ENCODE measurements at places on chromosomes 2 and 18.

DNA sequence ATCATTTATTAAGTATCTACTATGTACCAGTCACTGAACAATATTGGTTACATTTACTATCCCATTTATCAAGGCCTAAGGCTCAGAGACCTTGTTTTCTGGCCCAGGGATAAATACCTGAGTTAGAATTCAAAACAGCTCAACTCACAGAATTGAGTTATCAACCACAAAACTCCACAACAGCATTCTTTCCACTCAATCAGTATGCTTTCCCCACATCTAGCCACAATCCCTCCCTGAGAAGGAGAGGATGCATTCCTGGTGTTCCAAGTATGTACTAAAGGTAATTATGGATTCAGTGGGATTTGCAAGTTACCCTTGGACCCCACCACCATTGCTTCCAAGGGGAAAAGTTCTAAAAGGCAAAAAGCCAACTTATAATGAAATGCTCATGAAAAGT lies 104.2 kb upstream of the PID1 start:
- DNase-seq = no peak

- DNase-seq = no peak
Observed at GRCh38 chr2:233901367-233901766, 15.8 kb upstream of the TRPM8 start.

DNA sequence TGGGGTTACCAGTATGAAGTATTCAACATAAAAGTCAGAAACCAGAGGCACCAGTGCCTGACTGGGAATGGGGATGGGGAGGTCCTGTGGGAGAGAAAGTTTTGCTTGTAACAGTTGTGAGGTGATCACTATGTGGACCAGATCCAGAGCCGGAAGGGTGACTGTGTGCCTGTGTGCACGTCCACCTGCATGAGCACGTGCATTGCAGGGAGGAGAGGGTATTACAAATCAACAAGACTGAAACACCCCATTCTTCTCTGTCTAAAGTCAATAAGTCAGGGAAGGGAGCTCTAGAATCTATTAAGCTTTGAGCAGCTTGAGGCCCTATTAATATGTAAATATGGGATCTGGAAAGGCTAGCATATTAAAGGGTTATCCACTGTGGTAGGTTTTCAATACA lies 241.0 kb upstream of the ACVR2A start:
- no peak for DNase-seq

DNA sequence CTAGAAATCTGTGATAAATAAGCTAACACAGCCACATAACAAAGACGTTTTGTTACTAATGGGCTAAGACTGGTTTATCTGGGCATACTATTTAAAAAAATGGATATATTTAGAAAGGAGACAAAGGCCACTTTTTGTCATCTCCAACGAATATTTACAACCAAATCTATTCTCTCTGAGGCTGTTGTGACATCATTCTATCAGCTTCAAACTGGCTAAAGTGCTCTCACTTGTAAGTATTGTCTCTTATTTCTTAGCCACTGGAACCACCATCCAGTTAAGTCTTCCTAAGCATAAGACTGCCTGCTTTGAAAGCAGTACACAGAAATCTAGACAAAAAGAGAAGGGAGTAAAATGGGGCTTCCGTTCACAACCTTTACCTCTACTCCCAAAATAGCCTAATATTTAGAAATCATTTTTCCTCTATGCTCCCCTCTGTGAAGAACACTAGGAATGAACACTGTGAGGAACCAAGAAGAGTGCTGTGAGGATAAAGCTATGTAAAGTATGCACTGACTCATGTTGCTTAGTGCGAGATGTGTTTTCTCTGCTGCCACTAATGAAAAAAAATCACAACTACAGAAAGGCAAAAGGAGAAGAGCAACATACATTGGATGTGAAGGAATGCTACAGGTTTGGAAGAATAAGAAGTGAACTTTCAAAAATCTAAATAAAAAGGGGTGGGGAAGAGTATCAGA lies 264.1 kb downstream of the EXOC6B start:
- DNase-seq = no peak

GRCh38 chr2:27308359-27308881 lies at the start of gene UCN:
Gene UCN (minus strand): TSS chr2:27308445. CDS start chr2:27307895, 550 bp downstream.
- no peak for DNase-seq

- DNase-seq = no peak
Observed at GRCh38 chr2:3243804-3244203, 133.8 kb downstream of the EIPR1 start.

GRCh38 chr2:225074919-225075681 lies 32.8 kb upstream of the DOCK10 start:
- DNase-seq = no peak

- DNase-seq = no peak
Observed at GRCh38 chr2:172305066-172305465, 122.3 kb upstream of the ITGA6 start.

GRCh38 chr2:165665614-165666013 lies 128.4 kb downstream of the GALNT3 start:
- DNase-seq = no peak

GRCh38 chr2:162994718-162995117 lies 156.2 kb upstream of the KCNH7 start:
- no peak for DNase-seq

DNA sequence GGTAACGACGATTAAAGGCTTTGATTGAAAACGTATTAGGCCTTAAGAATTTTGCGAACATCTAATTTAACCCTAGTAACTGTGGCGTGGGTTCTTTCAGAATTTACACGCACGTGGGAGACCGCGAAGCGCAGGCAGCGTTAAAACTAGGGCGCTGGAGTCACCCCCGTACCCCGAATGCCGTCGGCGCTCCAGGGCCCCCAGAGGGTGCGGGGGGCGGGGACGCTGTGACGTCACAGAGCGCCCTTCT lies 673 bp upstream of the SMCHD1 start:
- no peak for DNase-seq

DNA sequence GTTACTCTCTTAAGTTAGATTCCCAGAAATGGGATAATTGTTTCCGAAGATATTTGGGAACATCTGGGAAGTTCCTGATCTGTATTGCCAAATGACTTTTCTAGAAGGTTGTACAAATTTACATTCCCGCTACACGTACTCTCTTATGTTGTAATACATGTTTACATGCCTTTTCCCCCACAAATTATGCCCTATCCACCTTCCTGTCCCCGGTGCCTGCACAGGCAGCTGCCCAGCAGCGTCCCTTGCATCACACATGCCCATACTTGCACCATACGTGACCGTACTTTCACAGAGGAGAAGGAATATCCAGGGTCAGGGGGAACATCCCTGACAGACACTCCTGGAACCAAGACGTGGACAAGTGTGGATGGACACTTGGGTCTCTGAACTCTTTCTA lies 24.2 kb upstream of the KLF11 start:
- DNase-seq = no peak

DNA sequence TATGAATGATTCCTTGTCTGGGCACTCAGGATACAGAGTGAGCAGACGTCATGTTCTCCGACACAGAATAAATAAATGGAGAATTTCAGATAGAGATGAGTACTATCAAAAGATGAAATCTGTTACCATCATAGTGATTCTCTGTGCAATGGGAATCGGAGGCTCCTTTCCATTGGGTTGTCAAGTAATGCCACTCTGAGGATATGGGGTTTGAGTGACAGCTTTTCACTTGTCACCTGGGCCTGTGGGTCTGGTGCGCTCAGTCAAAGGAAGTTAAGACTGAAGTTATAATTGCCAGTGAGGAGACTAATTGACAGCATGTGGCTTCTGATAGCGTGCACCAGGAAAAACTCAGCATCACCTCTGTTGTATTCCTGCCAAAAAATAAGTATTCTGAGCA lies 387.2 kb downstream of the SOX11 start:
- no peak for DNase-seq

DNA sequence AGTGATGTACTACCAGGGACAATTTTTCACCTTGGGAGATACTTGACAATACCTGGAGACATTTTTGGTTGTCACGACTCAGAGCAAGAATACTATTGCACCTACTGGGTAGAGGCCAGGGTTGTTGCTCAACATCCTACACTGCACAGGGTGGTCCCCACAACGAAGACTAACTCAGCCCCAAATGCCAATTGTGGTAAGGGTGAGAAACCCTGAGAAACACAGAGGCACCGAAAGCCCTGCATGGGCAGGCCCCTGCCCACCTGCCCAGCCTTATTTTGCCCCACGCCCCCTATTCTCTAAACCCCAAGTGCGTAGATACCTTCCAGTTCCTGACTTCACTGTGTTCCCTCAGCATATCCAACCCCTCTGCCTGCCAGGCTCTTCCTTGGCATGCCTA lies 163.1 kb upstream of the PKDCC start:
- DNase-seq = no peak

DNA sequence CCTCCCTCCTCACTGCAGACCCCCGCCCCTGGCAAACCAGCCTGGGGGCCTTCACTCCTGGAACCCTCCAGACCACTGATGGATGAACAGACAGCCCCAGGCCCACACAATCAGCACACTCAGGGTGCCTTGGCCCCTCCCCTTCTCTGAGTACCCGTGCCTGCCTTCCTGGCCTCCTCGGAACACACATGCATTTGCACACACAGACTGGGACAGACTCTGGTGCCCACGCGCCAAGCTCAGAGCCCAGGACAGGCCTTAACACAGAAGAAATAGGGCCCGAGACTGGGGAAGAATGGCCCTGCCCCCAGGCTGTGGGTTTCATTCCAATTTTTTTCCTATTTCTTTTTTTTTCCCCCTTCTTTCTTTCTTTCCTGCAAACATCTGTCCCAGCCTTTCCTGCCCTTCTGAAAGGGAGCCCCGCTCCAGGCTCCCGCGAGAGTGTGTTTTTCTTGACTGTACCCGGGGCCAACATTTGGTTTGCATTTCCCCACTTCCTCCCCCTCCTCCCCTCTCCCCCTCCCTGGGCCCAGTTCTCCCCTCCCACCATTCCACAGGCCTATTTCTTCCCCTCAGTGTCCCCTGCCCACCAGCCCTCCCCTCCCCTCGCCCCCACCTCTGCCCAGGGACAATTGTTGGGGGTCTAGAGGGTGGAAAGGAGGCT lies 618 bp upstream of the TNS1 start:
- no peak for DNase-seq

- DNase-seq = no peak
Observed at GRCh38 chr2:9071032-9071431, 67.5 kb upstream of the MBOAT2 start.

GRCh38 chr18:38297910-38298309 lies 732.3 kb upstream of the CELF4 start:
- no peak for DNase-seq

GRCh38 chr2:11437602-11438001 lies 28.4 kb downstream of the E2F6 start:
- DNase-seq = no peak

DNA sequence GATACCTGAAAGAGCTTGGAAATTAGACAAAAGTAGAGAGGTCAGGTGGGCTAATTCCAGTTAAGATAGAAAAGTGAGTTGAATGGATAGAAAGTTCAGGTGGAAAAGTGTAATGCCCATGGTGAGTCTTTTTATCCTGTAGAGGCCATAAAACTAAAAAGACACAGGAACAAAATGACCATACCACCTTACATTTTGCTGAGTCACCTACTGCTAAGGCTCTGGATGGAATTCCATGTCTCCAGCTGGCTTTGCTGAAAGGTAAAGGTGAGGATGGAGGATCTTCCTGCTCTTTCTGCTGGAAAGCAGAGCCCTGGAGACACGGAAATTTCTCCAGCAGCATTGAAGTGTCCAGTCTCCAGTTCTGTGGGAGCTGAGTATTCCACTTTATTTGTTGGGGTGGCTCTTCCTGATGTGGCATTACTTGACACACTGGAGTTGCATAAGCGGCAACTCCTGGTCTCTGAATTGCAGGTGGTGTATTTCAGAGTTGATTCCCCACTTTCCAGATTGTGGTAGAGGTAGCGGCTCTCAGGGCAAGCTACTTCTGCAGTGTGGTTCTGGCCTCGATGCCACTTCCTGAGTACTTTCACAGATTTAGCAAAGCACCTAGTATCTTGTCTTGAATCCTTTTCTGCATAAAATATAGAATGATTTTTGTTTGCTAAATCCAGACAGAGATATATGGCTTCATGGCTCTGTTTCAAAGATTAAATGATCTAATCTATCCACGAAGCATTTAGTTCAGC lies 10.7 kb downstream of the IL1RL2 start:
- no peak for DNase-seq

GRCh38 chr2:216635701-216636550 lies 2.7 kb downstream of the IGFBP2 start:
- no peak for DNase-seq

DNA sequence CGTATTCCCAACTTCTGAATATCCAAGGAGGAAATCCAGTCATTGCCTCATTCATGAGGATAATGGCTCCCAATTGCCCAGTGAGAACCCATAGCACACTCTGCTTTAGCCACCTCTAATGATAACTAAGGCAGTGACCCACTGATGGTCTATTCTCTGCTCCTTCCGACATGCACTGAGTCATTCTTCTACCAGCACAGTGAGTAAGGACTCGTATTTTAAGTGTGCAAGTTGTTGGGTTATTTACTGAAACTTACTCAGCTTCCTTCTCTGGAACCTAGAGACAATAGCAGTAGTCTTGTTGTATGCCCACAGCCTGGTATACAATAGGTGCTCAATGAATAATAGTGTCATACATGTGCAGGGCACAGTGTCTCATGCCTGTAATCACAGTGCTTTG lies 81.1 kb upstream of the ZNF397 start:
- DNase-seq = no peak

DNA sequence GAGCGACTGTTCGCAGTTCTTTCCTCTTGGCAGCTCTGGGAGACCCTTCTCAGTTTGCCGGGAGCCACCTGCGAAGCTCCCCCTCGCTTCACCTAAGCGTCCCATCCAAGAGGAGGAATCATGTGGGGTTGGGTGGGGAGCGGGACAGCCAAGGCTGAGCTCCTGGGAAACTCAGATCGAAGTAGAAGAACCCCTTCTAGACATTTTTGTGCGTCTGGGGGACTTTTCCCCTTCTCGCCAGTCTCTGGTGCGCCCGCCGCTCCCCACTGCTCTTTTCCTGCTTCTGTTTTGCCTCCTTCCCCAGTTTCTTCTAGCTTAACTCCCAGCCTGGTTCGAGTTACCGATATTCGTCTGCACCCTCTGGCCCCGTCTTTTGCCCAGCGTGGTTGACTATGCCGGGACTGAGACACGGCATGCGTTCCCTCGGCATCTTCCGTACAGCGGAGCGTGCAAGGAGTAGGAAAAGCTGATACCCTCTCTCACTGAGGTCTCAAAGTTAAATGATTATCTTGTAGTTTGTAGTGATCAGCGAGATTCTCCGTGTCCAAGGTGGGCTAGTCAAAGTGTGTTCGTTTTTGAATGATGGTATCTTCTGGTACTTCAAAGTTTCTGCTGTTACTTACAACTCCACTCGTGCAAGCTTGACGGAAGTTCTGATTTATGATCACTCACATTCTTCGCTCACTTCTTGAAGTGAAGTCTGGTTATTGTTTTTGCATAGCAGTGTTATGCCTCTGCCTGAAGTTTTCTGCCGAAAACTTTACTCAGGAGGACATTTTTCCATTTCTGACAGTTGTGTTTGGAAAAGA lies 664 bp downstream of the CAMKMT start:
- peak; percentile 24 for DNase-seq

Measured in activated naive CD4-positive, alpha-beta T cell (primary cell).